ENCODE measurements at places on chromosomes 6 and 20.

DNA sequence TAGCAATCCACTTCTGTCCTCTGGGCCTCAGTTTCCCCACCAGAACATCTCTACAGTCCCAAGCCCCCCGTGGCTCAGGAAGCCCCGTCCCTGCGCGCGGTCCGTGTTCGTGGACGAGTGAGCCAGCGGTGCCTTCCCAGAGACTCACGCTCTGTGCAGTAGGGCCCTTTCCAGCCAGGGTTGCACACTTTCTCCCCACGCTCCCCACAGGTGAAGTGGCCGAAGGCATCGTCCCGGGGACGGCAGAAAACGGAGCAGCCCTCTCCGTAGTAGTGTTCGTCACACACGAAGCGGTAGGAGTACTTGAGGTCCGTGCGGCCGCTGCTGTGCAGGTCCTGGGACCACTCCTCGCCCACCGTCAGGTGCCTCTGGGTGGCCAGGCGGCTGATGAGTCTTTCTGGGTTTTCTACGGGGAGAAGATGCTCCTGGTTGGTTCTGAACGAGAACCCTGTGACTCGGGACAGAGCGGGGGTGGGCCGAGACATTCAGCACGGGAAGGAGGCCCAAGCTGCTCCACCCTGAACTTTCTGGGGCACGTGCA, 2.7 kb downstream of the DLL1 start:
- no peak for DNase-seq

DNA sequence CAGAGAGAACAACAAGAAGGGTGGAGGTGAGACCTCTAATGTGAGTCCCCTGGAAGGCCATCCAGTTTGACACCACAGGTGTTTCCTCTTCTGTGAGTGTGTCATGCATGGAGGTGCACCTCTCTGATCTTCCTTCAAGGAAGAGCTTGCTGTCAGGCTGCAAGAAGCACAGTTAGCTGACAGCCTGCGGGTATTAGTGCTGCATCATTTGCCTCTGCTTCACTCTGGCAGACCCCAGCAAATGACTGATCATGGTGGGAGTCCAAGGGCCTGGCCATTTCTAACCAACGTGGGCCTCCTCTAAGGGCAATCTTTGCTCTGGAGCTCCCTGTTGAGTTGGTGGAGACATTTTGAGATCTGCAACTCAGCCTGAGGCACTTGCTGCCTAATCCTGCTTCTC, 206.3 kb downstream of the EPHA7 start:
- no peak for DNase-seq

DNA sequence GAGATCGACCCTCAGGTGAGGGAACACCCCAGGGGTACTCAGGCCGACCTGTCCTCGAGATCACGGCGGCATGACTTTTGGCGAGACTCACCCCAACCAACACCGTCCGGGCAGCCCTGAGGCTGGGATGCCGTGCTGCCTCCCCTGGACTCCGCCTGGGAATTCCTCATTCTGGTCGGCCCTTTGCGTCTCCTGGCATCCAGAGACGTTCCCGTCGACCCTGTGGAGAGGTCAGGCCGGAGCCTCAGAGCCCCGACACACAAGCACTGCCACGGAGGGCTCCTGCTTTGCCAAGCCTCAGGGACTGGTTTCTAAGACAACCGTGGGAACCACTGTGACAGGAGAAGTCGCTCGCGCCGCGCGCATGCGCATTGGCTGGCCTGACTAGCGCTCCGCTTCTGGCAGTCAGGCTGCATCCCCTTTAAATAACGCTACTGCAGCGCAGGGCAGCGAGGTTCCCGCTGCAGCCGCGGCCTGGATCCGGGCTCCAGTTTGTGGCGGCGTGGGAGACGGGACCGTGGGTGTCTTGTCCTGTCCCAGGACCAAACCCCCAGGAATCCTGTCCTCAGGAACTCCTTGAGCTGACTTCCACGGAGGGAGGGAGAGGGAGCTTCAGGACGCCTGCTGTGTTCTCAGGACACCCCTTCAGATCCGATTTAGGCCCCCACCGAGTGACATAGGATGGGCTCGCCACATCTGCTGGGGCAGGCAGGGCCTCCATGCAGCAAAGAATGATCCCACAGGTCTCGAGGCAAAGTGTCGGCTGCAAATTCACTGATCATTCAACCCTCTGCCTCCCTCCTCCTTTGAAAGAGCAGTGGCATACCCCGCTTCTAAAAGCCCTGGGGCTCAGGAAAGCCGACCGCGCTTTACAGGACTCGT, 163.2 kb upstream of the ZNF337 start:
- peak; percentile 50 for DNase-seq

- DNase-seq, result no peak
Observed at GRCh38 chr6:167567142-167568033, 242.5 kb downstream of the TTLL2 start.

DNA sequence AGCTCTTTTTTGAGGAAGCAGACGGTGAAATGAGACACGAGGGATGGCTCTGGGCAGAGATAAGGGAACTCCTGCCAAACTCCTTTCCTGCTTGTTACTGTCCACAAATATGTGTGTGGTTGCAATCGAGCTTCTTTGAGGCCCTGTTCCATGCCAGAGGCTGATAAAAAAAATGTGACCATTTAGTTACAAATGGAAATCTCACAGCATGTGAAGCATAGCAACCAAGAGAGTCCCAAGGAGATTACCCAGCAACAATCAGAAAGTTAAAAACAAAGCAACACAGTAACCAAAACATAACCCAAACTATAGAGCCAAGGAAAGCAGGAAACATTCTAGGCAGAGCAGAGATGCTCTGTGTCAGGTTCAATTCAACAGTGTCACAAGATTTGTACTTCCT, 35.4 kb upstream of the HMGN3 start:
- no peak for DNase-seq

- no peak for DNase-seq
Observed at GRCh38 chr20:21514553-21515251, 838 bp upstream of the NKX2-2 start.

GRCh38 chr20:14375416-14375985, 38.1 kb upstream of the FLRT3 start:
- no peak for DNase-seq

DNA sequence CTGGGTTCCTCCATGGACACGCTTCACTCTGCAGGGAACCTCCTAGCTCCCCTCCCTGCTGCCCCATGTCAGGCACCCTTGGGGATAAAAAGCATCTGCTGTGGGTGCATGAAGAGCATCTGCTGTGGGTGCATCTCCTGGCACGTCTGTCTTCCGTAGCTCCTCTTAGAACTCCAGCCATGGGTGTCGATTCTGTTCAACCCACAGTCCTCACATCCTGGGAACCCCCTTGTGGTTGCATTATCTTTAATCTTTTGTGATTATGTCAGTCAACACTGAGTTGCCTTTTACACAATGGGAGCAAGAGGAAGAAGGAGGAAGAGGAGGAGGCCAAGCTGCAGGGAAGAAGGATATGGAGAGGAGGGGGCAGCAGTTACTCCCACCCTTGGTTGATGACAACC, 24.1 kb upstream of the CCR6 start:
- DNase-seq, result no peak

DNA sequence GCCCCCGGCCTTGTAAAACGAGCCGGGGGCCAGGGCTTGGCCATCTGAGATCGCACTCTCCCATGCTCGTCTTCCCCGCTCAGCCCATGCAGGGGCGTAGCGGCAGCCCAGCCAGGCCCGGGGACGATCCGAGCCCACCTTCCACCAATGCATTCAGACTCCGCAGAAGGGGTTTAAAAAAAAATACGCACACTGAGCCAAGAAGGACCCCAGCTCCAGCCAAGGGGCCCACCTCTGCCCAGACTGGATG, 320 bp downstream of the GSTA4 start:
- no peak for DNase-seq

GRCh38 chr6:152050451-152051195, 243.1 kb downstream of the ESR1 start:
- DNase-seq, result no peak
